ENCODE measurements at places on chromosomes 1 and 21. TPM values are rescaled to one million over a fixed set of nuclear protein-coding genes. Genes with fewer than 3 reads are reported as not detected.

Gene SLC2A5
- 2.0 TPM for total RNA-seq

Gene ADGRL2
- total RNA-seq: 40.6 TPM

Gene MNDA
- 12.0 TPM for total RNA-seq

DNA sequence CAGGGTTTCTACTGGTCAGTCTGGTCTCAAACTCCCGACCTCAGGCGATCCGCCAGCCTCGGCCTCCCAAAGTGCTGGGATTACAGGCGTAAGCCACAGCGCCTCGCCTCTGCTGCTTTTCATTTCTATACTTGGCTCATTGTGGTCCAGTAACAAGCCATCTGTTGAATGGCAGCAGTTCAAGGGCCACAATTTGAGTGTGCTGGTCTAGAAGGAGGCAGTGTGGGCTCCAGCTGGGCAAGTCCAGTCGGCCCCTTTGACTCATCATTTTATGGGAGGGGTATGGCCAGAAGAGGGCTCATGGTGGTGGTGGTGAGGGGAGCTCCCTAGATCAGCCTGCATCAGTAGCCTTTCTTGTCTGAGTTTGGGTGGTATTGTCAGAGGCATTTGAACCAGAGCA, 33.2 kb downstream of the ATP8B2 start:
- DNase-seq: no peak

- no peak for DNase-seq
These were observed 490.4 kb downstream of the PTPRC start for GRCh38 chr1:199129247-199129646.

GRCh38 chr1:203771901-203772301, 6.9 kb downstream of the LAX1 start:
- DNase-seq: no peak

DNA sequence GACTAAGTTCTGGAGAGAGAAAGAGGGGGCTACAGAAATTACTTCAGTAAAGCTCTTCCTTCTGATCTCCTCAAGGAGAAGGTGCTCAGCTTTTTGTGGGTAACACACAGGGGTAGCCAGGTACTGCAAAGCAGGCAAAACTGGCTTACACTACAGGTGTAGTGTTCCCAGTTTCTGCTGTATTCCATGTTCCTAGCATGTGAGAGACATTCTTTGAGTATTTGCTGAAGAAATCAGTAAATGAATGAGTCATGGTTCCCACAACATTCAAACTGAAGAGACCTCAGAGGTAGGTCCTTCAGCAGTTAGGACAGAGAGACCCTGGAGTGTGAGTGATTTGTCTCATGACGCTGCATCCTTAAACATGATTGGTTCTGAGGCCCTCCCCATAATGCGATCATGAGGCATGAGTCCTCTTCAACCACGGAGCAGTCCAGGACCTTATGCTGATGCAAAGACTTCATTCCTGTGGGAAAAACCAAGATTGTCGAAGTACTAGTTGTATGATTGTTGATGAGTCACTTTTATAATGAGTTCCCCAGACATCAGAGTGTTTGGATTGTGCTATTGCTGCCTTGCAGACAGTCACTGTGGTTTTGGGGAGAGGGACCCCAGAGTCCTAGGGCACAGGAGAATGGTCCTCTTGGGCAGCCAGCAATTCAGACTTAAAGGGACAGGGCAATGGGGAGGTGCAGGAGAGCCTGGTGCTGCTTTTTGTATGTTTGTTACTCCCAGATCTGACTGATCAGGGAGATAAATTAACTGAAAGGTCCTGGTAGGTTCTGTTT, 2.7 kb upstream of the OR10J4 start:
- no peak for DNase-seq

All from posterior vena cava (tissue), 2 donors.